Coronary artery (tissue), 2 donors: ENCODE measurements at places on chromosomes 2 and 18.

GRCh38 chr2:121707920-121708361, 28.7 kb downstream of the NIFK start:
- no peak for DNase-seq

DNA sequence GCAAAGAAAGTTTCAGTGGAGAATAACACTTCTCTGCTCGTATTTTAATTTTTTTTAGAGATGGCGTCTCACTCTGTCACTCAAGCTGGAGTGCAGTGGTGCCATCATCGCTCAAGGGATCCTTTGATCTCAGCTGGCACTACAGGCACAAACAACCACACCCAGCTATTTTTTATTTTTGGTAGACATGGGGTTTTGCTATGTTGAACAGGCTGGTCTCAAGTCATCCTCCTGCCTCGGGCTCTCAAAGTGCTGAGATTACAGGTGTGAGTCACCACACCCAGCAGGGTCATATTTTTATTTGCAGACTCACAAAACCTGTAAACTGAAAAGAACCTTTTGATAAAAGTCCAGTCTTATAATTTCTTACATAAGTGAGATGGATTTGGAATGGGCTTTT, 2.6 kb downstream of the TRAK2 start:
- no peak for DNase-seq

DNA sequence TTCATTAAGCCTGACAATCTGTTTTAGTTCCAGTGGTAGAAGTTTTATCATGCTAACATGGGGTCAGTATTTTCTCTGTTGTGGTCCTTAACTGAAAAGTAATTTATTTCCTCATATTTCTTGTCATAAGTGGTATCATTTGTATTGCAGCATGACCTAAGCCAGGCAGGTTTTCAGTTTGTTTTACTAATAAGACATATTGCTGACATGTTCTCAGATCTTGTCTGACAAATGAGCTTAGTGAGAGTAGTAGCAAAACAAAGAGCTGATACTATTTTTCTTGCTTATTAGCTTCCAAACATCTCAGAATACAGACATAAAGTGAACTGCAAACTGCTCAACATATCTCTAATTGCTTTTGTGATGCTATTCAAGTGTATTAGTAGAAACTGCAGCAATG, 293.6 kb downstream of the DSEL start:
- DNase-seq, result no peak

DNA sequence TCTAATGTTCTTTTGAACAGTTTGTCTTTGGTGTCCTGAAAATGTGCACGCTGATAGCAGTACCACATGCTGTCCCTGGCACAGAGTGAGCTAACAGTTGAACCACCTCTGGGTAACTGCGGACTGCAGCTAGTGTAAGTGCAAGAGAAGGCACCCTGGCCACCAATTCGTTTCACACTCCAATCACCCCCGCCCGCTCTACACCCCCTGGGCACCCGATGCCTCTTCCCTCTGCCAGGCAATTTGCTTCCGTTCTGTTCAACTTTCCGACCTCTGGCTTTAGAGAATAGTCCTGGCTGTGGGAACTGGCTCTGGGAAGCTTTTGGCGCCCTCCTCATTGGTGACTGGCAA, 1.4 kb downstream of the DOCK10 start:
- DNase-seq, result no peak

DNA sequence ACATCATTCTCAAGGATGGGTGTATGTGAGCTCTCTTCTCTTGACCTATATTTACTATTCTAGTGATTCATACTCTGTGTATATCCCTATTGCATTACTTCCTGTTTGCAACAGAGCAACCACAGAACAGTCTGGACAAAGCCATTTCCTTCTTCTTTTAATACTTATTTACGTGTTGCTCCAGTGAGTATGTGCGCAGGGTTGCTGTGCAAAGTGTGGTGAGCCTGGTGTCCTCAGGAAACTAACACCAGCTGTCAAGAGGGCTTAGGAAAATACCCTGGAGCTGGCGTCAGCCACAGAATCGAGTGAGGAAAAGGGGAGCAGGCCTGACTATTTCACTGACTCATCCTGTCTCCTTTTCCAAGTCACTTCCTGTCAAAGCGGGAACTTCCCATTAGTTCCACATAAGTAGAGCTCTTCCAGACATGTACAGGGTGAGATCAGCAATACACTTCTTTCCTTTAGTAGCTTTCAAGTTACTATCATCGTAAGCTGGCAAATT, 214.1 kb upstream of the COPS8 start:
- DNase-seq, result peak; percentile 72

DNA sequence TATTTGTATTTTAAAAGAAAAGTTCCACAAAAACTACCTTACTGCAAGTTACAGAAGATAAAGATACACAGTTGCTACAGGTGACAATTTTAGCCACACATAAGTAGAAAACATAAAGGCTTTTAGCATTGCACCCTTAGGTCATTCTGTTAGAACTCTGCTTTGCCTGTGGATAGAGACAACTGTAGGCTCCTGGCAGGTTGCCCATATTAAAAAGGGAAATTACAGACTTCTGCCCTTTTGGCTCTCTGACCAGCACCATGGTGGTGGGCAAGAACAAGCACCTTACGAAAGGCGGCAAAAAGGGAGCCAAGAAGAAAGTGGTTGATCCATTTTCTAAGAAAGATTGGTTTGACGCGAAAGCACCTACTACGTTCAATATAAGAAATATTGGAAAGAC, 223.3 kb downstream of the MC4R start:
- DNase-seq, result no peak

DNA sequence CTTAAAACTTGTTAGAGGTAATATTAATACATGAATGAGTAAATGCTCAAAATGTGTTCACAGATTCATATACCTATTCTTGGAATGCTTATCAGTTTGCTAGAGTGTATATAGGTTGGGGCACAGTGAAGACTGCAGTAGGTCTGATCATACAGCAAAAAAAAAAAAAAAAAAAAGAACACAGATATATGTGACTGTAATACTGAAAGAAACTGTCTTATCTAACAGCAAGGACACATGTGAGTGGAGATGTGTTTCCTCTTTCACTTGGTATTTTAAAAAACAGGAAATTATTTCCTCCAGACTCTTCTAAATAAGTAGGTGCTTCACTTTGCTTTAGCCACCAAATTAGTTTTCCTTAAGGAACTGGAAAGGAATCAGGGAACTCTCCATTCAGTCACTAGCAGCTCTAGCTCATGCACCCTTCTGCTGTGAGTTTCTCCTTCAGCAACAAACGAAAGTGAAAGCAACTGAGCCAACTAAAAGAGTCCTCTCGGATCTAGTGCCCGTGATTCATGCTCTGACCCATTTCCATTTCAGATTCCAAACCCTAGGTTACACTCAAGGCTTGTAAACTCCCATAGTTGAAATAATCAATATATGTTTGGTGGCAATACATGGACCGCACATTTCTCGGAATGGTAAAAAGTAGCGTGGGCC, 98.5 kb downstream of the DSEL start:
- DNase-seq, result no peak

DNA sequence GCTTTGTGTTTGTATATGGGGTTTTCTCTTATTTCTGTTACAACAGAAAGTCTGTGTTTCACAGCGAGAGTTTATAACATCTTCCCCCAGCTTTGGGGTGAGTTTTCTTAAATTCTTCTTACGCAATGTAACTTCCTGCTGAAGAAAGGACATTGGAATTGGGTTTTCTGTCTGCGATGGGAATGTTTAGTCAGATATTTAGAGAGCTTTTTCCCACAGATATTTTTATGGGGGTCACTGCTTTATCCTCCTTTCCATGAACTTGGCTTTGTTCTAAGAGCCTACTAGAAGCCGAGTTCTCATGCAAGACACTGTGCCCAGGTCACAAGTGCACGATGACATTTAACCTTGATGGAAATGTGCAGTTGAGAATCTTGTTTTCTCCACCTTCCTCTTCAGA, 22.1 kb downstream of the B3GNT2 start:
- no peak for DNase-seq
